AG08395 (cell line): ENCODE measurements at places on chromosomes 1 and 21.

GRCh38 chr1:222040121-222040805, 298.4 kb upstream of the DUSP10 start:
- no peak for DNase-seq

DNA sequence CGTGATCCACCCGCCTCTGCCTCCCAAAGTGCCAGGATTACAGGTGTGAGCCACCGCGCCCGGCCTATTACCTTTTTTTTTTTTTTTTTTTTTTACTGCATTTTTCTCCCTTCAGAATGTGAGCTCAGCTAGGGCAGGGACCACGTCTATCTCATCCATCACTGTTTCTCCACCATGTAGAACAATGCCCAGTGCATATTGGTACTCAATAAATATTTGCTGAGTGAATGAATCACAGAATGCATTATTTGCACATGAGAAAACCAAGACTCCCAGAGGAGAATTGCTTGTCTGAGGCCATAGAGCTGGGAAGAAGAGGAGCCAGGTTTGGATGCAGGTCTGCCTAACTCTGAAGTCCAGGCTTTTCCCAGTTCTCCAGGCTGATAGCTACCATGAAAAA, 8.2 kb upstream of the SLC9A1 start:
- DNase-seq, result no peak

GRCh38 chr21:21232320-21232719, 234.1 kb downstream of the NCAM2 start:
- peak; percentile 24 for DNase-seq

- no peak for DNase-seq
Observed at GRCh38 chr1:201116091-201116490, 3.9 kb upstream of the CACNA1S start.

GRCh38 chr21:29347274-29347681, 48.6 kb downstream of the BACH1 start:
- DNase-seq, result no peak

- DNase-seq, result no peak
Observed at GRCh38 chr1:11463177-11463576, 15.8 kb upstream of the DISP3 start.

DNA sequence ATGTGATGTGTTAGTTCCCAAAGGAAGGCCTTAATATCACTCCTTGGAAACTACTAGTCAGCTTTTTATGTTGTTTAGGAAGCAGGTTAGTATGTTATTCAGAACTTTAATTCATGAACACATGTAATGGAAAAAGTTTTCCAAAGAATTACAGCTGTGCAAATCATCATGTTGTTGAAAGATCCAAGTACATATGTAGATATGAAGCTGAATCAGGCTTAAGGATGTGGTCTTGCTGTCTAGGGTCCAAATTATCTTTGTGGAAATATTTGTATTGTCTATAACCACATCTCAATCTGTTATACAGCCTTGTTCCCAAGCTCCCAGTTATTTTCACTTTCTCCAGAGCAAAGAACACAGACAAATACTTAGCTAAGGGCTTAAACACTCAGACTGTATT, 231.6 kb downstream of the TPR start:
- DNase-seq, result no peak

- DNase-seq, result no peak
Observed at GRCh38 chr1:21435646-21436487, 4.1 kb upstream of the NBPF3 start.

DNA sequence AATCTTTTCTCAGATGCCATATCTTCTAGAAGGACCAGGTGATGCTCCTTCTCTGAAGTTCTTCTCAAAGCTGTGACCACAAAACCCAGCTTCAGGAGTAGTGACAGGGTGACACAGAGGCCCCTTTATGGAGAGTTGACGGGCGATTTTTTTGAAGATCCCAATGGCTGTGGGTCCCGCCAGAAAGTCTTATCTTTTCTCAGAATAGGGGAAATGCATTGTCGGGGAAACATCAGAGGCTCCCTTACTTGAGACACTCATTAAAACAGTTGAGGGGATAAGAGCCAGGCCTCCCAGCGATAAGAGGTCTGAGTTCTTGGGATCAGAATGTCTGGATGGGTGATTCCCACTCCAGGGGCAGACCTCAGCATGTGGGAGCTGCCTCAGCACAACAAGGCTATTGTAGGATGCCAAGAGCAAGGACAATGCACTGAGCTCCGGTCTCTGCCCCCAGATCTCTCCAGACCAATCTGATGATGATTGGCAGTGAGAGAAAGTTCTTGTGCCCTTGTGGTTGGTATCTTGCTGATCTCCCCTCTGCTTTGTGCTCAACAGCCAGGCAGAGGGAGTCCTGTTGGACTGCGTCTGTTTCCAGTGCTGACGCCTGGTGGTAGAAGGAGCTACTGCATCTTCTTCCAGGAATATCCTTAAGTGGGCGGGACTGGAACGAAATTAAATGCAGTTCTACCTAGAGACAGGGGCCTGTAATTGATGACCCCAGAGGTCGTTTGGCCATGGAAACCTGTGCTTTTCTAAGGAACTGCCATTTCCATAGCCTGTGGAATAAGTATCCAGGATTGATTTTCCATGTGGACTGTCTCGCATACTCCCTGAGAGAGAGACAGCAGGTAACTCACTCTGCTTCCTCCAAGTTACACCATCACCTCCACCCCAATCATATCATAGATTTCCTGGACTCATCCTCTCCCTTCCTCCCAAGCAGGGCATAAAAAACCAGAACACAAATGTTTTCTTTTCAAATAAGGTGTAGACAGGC, 6.8 kb upstream of the ACKR1 start:
- peak; percentile 77 for DNase-seq

GRCh38 chr1:153670257-153670858, 435 bp downstream of the ILF2 start:
- DNase-seq, result no peak

DNA sequence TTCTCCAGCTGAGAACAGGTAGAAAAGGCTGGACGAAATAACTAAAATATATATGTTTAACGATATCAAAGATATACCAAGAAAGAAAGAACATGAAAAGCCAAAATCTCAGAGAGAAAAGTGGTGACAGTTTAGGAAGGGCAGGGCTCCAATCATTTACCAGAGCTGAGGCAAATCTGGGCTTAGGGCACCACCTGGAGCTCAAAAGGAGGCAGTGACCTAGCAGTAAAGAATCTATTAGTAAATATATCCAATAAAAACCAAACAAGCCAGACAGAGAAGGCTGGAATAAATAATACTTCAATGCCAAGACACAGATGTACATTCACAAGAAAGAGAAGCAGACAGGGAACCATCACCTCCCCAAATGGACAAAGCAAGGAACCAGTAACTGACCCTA, 43.5 kb downstream of the CHIA start:
- peak; percentile 68 for DNase-seq

- DNase-seq, result no peak
Observed at GRCh38 chr1:234777856-234778220, 167.9 kb upstream of the IRF2BP2 start.

DNA sequence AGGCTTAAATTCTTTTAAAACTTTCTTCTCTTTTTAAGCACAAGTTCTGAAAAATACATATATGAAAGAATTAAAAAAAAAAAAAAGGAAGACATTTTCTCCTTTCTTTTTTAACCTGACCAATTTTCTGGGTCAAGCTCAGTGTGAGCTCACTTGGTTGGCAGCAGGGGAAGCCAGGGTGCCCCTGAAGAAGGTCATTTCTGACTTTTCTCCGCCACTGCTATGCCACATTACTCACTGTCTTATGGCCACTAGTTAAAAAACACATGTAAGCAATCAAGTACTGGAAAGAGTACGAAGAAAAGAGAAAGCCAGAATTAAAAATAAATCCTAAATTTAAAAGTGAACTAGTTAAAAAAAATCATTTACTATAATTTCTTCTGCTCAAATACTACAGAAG, 275.0 kb downstream of the NEGR1 start:
- peak; percentile 2 for DNase-seq

- DNase-seq, result peak; percentile 43
Observed at GRCh38 chr1:106620521-106620954, 435.9 kb upstream of the PRMT6 start.

GRCh38 chr1:223052931-223053330, 90.1 kb downstream of the TLR5 start:
- peak; percentile 42 for DNase-seq

- no peak for DNase-seq
Observed at GRCh38 chr1:218683242-218683641, 338.1 kb downstream of the TGFB2 start.

GRCh38 chr1:28341591-28341990, 12.8 kb downstream of the MED18 start:
- DNase-seq, result no peak

DNA sequence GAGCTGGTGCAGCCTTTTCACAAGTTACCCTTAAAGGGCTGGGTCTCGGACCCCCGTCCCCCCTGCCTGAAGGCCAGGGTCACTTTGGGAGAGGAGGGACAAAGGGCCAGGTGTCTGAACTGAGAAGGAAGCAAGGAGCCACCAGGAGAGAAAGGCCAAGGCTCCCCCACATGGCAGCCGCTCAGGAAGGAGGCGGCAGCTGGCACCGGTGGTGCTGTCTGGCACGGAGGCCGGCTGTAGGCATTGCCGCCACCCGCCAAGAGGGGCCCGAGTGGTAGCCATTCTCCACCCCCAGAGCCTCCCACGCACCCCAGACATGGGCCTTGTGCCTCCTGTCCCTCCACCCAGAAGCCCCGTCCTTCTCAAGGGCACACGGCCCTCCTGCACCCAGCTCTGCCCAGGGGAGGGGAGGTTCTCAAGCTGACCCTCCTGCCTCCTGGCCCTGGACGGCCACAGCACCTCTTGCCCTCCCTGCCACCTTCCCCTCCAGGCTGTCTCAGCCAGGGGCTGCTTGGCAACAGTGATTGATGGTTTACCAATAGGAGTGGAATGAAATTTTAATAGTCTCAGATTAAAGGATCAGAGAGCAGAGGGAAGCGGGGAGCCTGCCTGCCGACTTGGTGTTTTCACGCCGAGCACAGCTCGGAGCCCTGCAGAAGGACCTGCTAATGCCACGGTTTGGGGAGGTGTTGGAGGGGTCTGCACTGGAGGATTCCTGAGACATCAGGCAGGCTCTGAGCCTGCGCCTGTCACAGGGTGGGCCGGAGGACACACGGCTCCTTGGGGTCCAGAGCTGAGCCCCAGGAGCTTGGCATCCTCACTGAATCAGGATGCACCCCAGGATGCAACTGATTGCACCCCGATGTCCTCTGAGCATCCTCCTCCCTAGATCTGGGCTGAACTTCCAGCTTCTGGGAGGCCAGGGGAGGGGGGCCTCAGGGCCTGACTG, 211.9 kb upstream of the VAMP3 start:
- DNase-seq, result no peak

DNA sequence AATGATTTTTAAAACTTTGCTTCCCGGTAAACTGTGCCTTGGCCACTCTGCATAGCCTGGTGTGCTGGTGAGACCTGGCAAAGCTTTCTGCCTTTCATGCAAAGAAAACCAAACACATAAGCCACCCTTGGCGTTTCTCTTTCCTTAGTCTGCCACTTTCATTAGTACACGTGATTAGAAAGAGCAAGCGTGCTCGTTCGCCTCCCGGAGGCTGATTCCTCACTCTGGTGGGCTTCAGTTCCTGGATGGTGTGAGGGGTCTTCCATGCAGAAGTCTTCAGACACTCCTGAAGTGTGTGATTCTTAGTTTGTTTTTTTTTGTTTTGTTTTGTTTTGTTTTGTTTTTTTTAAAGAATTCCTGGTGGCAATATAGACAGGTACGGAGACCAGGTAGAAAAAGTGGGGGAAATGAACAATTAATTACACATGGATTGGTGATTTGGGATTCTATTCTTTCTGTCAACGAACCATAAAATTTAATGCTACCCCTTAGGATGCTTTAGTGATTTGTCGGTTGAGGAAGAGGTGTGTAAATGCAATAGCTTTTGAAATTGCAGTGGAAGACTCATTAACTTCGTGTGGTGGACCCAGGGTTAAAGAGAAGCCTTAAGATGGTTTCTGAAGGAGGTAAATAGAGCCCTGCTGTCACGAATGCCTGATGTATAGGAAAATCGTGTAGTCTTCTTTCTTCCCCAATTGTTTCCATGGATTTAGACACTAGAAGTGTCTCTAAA, 2.1 kb downstream of the GALNT2 start:
- DNase-seq, result peak; percentile 48

DNA sequence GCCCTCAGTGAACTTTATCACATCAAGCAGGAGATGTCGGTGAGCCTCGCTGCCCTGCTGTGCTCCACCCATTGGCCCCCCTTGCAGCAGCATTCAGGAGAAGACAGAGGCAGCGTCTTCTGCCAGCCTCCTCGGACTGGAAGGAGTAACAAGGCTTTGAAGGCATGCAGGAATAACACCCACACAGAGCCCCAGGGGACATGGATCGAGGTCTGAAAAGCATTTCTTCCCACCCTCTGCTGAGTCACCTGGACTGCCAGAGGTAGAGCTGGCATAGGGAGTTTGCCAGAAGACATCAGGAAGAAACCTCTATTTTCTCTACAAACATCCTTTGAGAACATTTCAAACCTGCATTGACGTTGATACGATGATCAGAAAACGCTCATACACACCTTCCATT, 42.9 kb downstream of the COL18A1 start:
- DNase-seq, result no peak

- DNase-seq, result no peak
Observed at GRCh38 chr1:25706146-25707089, 89.8 kb downstream of the MAN1C1 start.

DNA sequence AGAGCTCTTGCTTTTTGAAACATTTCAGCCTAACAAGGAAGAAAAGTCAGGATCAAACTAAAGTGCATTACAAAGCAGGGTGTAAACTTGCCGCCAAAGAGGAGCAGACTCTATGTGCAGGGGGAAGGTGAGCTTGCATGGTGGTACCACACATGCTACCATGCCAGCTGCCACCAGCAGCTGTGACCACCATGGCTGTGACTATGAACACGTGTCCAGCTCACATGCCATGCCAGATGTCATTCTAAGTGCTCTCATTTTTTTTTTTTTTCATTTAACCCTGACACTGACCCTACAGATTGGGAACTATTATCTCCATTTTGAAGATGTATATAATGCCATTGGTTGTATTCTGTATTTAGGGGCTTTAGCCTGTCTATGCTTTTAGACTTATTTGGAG, 79.0 kb downstream of the PCP4 start:
- no peak for DNase-seq

GRCh38 chr1:235741294-235741693, 91.7 kb upstream of the GNG4 start:
- peak; percentile 62 for DNase-seq

- DNase-seq, result peak; percentile 75
Observed at GRCh38 chr1:224770336-224770693, 154.2 kb downstream of the CNIH3 start.

DNA sequence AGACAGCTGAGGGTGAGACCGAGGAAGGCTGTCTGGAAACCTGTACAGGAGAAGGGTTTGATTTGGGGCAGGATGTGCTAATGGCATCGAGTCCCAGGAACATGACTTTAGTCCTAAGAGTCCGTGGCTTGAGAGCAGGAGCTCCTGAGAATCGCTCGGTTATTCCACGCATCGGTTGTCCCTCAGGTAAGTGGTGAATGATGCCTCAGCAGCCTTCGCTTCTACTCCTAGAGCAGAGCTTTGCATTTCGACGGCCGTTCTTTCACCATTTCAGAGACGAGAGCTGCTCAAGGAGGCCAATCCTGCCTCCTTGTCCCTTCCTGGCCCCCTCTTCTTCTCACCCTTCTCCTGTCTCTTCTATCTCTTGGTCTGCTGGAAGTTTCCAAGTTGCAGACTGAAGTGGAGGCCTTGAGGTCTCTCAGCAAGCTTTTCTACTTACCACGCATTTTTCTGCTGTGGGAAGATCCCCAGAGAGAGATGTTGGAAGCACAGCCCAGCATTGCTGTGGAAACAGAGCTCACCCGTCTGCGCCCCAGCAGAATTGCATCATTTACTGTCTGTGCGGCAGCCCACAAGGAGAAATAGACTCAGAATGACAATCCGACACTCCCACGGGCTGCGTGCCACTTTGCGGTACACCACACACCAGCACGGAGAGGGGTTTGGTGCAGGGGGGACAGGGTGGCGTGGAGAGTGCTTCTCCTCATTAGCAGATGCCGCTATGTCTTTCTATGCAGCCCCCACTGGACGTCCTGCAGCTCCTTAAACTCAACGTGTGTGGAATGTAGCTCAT, 270.7 kb upstream of the C1orf174 start:
- DNase-seq, result no peak
